ENCODE measurements at places on chromosomes 3 and 15.

DNA sequence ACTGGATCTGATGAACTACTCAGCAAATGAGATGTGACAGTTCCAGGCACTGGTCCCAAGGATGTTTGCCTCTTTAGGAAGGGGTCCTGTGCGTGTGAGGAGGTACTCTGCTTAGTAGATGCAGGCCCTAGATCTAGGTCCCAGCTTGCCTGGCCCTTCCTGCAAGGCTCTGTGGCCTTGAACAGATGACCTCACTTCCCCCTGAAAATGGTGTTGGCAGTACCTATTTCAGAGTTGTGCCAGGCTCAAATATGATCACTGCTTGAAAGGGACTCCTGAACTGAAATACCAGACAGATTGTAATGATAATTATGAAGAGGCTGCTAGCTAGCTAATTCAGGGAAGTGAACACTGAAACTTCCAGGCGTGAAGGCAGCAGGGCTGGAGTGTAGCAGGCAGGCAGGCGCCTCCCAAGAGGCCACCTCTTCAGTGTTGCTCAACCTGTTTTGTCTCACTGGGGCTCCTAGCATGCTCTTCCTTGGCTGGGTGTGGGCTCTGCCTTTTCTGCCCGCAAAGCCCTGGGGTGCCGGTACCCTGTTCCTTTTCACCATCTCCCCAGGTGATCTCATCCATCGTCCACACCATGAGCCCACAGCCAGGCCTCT, 24.1 kb upstream of the CPNE9 start:
- DNase-seq: no peak

DNA sequence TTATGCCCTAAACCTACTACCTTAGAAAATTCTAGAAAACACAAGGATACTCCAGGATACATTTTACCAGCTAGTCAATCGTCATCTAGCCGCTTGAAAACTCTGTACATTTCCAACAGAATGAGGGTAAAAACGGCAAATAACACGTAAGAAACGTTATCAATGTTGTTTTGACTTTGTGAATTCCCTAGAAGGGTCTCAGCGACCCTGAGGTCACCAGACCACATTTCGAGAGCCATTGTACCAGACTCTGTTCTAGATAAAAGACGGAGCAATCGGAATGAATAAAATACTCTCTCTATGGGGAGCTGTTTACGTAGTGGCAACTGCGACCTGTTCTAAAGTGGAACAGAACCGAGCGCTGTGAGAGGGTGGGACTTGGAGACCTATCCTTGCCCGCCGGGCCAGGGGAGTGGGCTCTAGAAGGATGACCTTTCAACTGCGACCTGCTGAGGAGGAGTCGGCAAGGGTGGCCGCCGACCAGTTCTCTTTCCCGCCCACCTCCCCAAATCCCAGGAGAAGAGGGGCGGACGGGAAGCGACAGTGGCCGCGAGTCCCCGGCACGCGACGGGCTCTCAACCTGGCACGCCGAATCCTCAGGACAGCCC, 778 bp upstream of the AP4E1 start:
- no peak for DNase-seq

GRCh38 chr3:185335799-185336198, 27.1 kb upstream of the MAP3K13 start:
- DNase-seq: no peak

DNA sequence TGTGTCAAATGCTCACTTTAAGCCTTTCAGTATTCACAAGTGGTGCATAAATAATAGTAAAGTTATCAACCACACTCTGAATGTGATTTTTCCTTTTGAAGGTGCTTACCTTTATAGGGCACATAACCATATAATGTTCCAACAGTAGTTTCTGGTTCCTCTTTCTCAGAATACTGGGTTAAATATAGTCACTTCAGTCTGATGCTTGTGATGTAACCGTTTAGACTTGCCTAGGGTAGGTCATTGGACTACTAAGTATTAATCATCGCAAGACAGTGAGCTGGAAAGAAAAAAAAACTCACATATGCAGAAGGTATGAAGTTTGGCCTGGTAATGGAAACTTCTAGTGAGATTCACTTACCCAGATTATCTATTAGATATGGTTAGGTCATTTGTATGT, 1.9 kb downstream of the KBTBD8 start:
- DNase-seq: no peak

- no peak for DNase-seq
These were observed 31.7 kb downstream of the TLE3 start for GRCh38 chr15:70066004-70066403.

DNA sequence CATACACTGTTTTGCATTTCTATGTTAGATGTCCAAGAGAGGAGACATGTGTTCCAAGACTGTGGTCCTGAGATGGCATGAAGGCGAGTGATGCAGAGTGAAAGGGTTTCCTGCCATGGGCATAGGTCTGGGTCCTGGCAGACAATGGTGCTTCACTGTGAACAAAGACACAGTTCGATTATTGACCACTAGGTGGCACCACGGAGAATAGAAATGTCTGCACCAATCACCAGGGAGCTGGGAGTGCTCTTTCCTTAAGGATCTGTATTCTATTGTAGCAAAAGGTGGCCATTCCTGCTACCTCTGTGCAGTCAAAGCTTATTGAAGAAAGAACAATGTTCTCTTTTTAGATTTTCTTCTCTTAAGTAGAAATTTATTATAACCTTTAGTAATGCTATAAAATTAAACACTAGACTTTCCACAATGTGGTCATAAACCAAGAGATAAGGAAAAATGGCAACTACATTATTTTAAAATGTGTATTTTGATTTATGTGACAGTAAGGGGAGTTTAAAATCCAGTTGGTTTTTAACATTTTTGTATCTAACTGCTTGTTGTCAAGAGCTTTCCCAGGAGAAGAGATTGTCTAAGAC, 88.7 kb downstream of the GABRG3 start:
- DNase-seq: no peak

DNA sequence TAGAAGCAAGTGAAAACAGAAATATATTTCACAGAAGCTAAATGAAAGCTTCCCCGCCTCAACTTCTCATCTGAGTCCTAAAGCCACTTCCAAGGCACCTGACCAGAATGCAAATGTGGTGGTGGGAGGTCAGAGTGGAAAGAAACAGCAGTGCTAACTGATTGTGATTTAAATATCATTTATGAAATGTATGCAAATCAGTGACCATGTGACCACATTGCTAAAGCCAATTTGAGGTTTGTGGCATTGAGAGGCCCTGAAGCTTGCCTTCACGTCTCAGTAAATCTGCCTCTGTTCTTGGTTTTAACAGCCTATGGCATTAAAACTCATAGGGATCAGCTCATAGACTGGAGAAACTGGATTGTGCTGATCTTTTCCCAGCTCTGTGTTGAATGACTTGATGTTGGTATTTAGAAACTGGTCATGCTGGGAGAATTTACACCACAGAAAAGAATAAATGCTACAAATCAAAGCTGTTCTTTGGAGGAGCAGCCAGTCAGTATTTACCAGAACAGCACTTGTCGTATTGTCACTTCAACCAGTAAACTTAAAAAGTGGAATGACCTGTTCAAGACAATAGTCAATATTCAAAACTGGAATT, 481.4 kb upstream of the ALCAM start:
- no peak for DNase-seq

DNA sequence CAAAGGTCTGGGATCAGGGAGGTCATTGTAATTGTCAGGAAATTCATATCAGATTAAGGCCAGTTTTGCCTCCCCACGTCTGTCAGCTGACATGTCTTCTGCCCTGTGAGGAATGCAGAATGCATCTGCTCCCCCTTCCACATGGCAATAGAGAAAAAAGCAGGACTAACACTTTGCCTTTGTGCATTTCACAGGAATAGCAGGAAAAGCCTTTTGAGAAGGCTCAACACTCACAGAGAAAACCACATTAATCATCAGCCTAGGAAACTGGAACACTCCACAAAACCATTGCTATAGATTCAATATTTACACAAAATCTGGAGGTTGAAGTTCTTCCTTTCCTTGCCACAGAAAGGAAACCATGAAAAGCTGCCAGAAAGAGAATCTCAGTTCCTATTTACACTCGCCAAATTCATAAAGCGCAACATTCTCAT, 165.2 kb upstream of the HES1 start:
- DNase-seq: no peak

DNA sequence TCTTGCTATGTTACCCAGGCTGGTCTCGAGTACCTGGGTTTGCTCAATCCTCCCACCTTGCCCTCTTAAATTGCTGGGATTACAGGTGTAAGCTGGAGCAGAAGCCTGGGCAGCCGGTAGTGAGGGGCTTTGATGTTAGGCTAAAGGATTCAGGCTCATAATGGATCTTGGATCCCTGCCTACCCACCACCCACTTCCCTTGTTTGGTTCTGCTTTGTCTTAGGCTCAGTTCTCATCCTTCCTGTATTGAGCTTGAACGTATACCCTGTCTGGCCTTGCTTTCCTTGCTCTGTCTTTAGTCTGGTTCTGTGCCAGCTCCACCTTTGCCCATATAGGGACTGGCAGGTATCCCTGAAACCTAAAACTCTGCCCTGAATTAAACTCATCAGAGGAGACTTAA, 1.7 kb downstream of the PPCDC start:
- no peak for DNase-seq

DNA sequence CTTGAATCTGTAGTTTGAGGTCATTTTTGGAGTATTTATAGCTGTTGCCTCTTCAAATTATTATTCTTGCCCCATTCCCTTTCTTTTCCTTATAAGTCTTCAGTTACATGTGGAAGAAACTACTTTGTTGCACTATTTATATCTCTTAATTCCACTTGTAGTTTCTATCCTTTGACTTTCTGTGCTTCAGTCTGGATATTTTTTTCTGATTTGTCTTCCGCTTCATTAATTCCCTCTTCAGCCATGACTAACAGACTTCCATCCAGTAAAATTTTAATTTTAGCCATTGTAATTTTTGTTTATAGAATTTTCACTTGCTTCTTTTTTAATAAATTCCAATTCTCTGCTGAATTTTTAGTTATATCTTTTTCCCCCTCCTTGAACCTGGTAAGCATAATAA, 15.7 kb upstream of the VEPH1 start:
- no peak for DNase-seq

- DNase-seq: no peak
These were observed 57.9 kb downstream of the TCAIM start for GRCh38 chr3:44396200-44397171.

- no peak for DNase-seq
These were observed 24.3 kb downstream of the THBS1 start for GRCh38 chr15:39605146-39605545.

- no peak for DNase-seq
These were observed 11.3 kb upstream of the NMNAT3 start for GRCh38 chr3:139689122-139689521.

GRCh38 chr3:140316466-140316865, 361.4 kb upstream of the TRIM42 start:
- no peak for DNase-seq

- DNase-seq: no peak
These were observed 64.8 kb downstream of the FAM43A start for GRCh38 chr3:194750491-194750828.

GRCh38 chr3:155362808-155363689, 69.6 kb upstream of the STRIT1 start:
- no peak for DNase-seq

- no peak for DNase-seq
These were observed 169.6 kb downstream of the UACA start for GRCh38 chr15:70593795-70594194.

DNA sequence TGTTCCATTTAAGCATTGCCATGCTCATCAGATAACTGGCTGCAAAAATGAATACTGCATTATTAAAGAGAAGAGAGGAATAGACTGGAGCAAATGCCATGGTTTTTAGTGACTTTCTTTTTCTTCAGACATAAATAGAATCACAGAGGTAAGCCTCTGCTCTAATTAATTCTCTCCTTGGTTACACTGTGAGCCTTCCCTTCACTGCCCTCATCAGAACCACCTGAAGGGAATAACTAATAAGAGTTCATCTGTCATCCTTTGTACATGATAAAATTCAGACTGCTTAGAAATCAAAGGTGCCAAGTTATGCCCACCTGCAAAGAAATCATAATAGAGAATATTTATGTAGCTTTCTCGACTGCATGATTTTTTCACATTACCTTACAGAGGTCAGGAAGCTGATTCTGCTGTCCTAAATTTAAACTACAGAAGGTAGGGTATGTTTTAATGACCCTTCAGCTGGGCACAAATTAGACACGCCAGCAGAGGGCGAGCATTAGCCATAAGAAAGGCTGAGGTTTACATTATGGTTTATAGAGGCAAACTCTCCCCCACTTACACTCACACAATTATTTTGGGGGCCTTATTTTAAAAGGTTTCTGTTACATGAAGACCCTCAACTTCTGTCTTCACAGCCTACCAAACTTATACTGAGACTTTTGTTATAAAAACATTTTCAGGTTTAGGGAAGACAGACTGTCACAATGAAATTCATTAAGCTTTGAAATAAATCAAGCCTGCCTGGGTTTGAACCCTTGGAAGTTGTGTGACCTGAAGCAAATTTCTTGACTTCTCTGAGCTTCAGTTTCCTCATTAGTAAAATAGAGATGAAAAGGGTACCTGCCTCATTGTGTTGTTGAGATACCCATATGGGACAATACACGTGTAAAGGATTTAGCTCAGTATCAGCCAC, 15.3 kb upstream of the UNC13C start:
- DNase-seq: no peak

DNA sequence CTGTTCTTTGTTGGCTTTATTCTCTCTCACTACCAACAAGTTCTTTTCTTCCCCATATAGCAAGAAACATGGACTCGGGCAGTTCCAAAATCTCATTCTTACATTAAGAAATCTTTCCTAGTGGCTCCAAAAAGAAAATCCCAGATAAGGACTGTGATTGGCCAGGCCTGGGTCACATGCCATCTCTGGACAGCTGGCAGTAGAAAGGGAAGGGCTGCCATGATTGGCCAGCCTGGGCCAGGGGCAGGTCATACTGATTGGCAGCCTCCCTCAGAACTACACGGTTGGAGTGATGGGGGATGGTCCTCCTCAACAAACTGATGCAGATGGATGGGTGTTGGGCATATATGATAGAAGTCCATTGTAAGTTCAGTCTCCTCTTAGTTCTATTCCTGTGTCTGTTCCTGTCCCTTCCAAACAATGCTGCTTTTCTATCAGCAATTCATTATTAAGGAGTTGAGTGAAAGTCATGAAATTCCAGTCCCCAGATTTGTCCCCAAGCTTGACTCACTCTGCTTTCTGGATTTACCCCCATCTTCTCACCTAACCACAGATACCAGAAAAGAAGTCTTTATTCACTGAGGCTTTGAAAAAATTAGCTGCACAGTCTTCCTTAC, 175.5 kb downstream of the ATG7 start:
- DNase-seq: no peak

DNA sequence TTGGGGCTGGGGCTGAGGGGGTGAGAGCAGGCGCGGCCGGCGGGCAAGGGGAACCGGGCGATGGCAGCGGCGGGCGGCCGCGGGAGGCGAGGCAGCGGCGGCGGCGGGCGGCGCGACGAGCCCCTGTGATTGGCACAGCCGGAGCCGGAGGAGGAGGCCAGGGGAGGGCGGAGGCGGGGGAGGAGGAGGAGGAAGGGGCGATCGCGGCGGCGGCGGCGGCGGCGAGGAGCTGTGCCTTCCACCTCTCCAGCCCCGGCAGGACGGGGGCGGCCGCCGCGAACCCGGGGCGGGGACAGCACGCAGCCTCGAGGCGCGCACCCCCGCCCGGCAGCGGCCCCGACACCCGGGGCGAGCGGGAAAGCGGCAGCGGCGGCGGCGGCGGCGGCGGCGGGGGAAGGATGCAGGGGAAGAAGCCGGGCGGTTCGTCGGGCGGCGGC, at the start of gene SLCO3A1:
Gene SLCO3A1 (plus strand): TSS at position 198 of the 437 bp plus-strand sequence.
- DNase-seq: peak; percentile 92

- DNase-seq: no peak
These were observed 18.9 kb downstream of the GREM1 start for GRCh38 chr15:32736701-32737061.

All from mesenteric fat pad (tissue), 1 donor.